ENCODE measurements at places on chromosomes 11 and 22.

DNA sequence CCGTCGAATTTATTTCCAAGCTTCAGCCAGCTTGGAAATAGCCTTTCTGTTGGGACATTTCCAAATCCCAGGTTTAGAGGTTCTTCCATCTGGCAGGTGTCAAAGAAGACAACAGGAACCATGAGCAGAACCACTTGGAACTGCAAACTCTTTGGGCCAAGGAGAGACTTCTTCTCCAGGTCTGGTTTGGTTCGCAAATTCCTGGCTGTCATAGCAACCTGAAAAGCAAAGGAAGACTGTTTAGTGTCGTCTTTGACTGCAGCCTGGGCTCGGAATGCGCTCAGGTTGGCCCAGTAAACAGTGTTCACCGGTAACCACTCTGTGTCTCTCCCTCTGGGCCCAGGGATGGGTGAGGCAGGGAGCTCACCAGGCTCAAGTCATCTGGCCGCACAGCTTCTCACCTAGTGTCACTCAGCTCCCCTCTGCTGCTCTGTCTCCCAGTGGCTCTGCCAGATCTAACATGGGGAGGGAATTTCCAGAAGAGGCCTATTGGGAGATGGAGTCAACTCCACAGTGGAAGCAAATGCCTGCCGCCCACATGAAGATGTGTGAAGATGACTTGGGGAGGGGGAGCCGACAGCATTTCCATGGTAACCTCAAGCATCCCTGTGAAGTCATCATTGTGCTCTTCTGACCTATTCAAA, 11.9 kb upstream of the CLMP start:
- peaks cover 59% of the 10 kb centered on the region for H3K27me3 ChIP-seq
- H3K27ac ChIP-seq = no peak overlapping the region
- no peaks in the 10 kb centered on the region for H3K36me3 ChIP-seq
- H3K4me3 ChIP-seq = no peak overlapping the region
- peaks cover under 1% of the 10 kb centered on the region for H3K4me1 ChIP-seq

- DNase-seq = no peak
- H3K27me3 ChIP-seq = no peaks in the 10 kb centered on the region
- H3K36me3 ChIP-seq = peaks cover 64% of the 10 kb centered on the region
- peak overlapping the region; percentile 10 for H3K27ac ChIP-seq
- no peak overlapping the region for H3K4me3 ChIP-seq
Measured at GRCh38 chr11:10462746-10463300, 7.8 kb downstream of the AMPD3 start.

- H3K36me3 ChIP-seq = peaks cover 4% of the 10 kb centered on the region
- DNase-seq = no peak
- H3K27ac ChIP-seq = no peak overlapping the region
- no peak overlapping the region for H3K4me3 ChIP-seq
Measured at GRCh38 chr11:16893456-16894066, 120.7 kb downstream of the PLEKHA7 start.

GRCh38 chr11:43573233-43573632, 107.3 kb upstream of the HSD17B12 start:
- DNase-seq = no peak
- H3K36me3 ChIP-seq = no peaks in the 10 kb centered on the region
- H3K27ac ChIP-seq = no peak overlapping the region
- H3K4me3 ChIP-seq = no peak overlapping the region
- H3K4me1 ChIP-seq = peaks cover 8% of the 10 kb centered on the region
- H3K27me3 ChIP-seq = peaks cover 87% of the 10 kb centered on the region

DNA sequence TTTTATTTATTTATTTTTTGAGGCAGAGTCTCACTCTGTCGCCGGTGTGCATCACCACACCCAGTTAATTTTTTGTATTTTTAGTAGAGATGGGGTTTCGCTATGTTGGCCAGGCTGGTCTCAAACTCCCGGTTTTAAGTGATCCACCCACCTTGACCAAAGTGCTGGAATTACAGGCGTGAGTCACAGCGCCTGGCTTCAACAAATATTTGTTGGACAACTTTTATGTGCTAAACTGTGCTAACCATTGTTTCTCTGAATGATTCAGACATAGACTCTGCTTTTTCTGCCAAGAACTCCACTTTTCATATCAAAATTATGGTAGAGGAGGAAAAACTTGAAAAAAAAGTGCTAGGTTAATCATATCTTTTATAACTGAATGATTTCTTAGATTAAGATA, 36.3 kb downstream of the MMP7 start:
- no peak for DNase-seq
- no peak overlapping the region for H3K4me3 ChIP-seq
- peaks cover 34% of the 10 kb centered on the region for H3K4me1 ChIP-seq

DNA sequence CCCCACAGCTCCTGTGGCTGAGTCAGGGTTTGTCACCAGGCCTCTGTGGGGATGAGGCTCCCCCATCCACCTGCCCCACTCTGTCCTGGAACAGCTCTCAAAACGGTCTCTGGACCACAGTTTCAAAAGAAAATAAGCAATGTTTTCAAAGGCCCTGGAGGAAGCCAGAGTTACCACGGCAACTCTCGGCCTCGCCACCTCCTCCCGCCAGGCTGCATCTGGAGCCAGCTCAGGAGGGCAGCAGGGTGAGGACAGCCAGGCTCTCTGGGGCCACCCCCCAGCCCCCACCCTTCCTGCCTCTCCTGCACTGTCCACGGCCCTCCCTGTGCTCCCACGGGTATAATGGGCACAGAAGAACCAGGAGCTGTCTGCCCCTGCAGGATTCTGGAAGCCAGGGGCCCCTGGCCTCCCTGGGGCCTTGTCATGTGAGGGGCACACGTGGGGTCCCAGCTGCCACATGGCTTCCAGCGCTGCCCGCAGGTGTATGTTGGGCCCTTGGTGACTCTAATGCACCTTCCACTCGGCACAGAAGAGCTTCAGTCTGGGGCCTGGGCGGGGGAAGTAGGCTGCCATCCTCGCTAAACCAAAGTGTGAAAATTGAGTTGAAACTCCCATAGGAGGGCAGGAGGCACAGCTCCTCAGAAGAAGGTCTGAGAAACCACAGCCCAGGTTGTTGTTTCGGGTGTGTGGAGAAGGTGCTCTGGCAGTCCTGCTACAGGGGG, 10.3 kb downstream of the CD81 start:
- H3K36me3 ChIP-seq = peaks cover 8% of the 10 kb centered on the region
- H3K4me3 ChIP-seq = no peak overlapping the region
- H3K4me1 ChIP-seq = peaks cover 25% of the 10 kb centered on the region
- H3K27ac ChIP-seq = peak overlapping the region; percentile 41
- no peak for DNase-seq

- no peak overlapping the region for H3K4me3 ChIP-seq
- no peaks in the 10 kb centered on the region for H3K27me3 ChIP-seq
- H3K4me1 ChIP-seq = no peaks in the 10 kb centered on the region
- no peaks in the 10 kb centered on the region for H3K36me3 ChIP-seq
- DNase-seq = no peak
- no peak overlapping the region for H3K27ac ChIP-seq
Measured at GRCh38 chr11:116819049-116819448, 4.1 kb downstream of the APOA4 start.

DNA sequence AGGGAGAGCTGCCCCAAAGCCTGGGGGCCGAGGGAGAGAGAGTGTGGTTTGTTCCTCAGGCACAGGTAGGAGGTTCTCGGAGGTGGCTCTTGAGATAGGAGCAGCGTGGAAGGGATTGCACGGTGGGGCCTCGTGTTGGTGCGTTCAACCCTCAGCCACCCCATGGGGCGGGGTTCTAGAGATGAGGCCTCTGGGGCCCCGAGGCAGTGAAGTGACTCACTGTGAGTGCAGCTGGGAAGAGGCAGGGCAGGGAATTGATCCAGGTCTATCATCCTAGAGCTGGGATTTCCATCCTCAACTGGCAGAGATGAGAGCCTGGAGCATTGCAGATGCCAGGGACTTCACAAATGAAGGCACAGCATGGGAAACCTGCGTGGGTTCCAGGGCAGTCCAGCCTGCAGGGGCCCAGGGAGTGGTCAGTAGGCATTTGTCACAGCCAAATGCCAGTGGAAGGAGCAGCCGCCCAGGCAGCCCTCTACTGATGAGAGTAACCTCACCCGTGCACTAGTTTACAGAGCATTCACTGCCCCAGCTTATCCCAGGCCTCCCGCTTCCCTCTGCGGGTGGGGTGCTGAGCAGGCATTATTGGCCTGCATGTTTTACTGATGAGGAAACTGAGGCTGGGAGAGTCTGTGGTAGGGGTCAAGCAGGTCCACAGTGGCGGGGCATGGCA, 5.1 kb upstream of the SMARCB1 start:
- H3K36me3 ChIP-seq = no peaks in the 10 kb centered on the region
- no peak for DNase-seq
- peaks cover 13% of the 10 kb centered on the region for H3K4me1 ChIP-seq
- H3K4me3 ChIP-seq = no peak overlapping the region

DNA sequence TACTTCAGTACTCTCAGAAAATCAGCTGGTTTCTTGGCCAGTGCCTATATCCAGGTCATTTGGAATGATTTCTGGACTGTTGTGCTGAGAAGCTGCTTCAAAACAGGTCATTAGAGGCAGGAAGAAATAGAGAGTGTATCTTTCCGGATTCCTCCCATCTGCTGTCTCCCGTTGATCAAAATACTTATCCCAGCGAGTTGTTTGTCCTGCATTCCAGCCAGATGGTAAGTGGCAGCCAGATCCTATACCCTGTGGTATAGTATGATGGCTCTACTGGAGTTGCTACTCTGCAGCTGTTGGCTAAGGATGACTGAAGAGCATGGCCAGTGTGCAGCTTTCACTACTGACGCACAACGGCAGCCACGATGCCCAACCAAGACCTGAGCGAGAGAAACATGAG, 560.9 kb upstream of the ANO5 start:
- no peaks in the 10 kb centered on the region for H3K4me1 ChIP-seq
- DNase-seq = no peak
- H3K36me3 ChIP-seq = no peaks in the 10 kb centered on the region
- no peaks in the 10 kb centered on the region for H3K27me3 ChIP-seq
- H3K4me3 ChIP-seq = no peak overlapping the region

GRCh38 chr11:125600663-125601062, 8.0 kb downstream of the STT3A start:
- peaks cover 63% of the 10 kb centered on the region for H3K36me3 ChIP-seq
- H3K27me3 ChIP-seq = no peaks in the 10 kb centered on the region
- H3K27ac ChIP-seq = no peak overlapping the region
- peaks cover 10% of the 10 kb centered on the region for H3K4me1 ChIP-seq
- DNase-seq = no peak

- no peak for DNase-seq
- H3K4me3 ChIP-seq = no peak overlapping the region
- H3K4me1 ChIP-seq = no peaks in the 10 kb centered on the region
- no peak overlapping the region for H3K27ac ChIP-seq
- H3K36me3 ChIP-seq = no peaks in the 10 kb centered on the region
- H3K27me3 ChIP-seq = no peaks in the 10 kb centered on the region
Measured at GRCh38 chr11:122273476-122274191, 157.6 kb upstream of the BLID start.

- H3K27me3 ChIP-seq = no peaks in the 10 kb centered on the region
- H3K27ac ChIP-seq = peak overlapping the region; percentile 30
- peak; percentile 68 for DNase-seq
- peaks cover 22% of the 10 kb centered on the region for H3K4me1 ChIP-seq
Measured at GRCh38 chr22:24133187-24133965, 47.9 kb upstream of the SUSD2 start.

- H3K36me3 ChIP-seq = peaks cover 1% of the 10 kb centered on the region
- peak overlapping the region; percentile 89 for H3K27ac ChIP-seq
- peaks cover 8% of the 10 kb centered on the region for H3K27me3 ChIP-seq
- peak overlapping the region; percentile 81 for H3K4me3 ChIP-seq
- H3K4me1 ChIP-seq = peaks cover 39% of the 10 kb centered on the region
- peak; percentile 77 for DNase-seq
Measured at GRCh38 chr11:68840661-68841653, 759 bp downstream of the CPT1A start.

GRCh38 chr22:40482391-40482790, 112.0 kb downstream of the SGSM3 start:
- DNase-seq = peak; percentile 47
- H3K27me3 ChIP-seq = no peaks in the 10 kb centered on the region
- no peak overlapping the region for H3K4me3 ChIP-seq
- no peak overlapping the region for H3K27ac ChIP-seq

DNA sequence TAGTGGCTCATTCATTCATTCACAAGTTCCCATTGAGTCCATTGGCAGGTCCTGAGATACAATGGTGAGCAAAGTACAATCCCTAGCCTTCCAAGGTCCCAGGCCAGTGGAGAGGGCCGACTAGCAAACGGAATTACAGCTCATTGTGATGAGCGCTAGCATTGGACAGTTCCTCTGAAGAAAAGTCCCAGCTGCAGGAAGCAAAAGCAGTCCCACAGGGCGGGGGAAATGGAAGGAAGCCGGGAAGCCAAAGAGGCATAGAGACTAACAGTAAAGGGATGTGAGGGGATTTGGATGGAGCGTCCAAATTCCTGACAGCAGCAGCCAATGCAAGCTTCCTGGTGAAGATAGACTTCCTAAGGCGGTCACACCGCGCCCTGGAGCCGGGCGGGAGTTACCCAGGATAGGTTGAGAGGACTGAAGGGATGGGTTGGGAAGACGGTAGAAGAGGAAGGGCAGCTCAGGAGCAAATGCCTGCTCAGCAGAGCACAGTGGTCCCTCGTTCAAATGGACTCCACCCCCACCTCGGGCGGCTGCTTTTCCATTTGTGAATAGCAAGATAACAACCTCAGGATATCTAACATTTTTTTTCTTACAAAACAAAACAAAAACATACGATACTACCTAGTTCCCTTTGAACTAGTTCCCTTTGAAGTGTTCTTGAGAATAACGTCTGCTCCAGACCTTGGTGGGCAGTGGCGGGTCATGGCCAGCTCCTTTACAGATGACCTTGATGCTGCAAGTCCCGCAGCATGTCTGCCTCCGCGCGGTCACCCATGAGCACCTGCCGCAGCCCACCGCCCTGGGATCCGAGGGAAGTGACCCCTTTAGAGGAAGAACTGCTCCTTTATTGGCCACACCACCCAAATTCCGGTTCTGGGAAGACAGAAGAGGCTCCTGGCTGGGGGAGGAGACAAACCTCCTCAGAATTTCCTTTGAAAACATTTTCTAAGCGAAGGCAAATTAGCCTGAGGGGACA, 132.9 kb downstream of the RASSF10 start:
- H3K4me1 ChIP-seq = no peaks in the 10 kb centered on the region
- no peak for DNase-seq
- no peak overlapping the region for H3K27ac ChIP-seq
- peaks cover 7% of the 10 kb centered on the region for H3K27me3 ChIP-seq
- H3K36me3 ChIP-seq = no peaks in the 10 kb centered on the region

GRCh38 chr11:65439331-65440181, 17.0 kb downstream of the NEAT1 start:
- H3K27ac ChIP-seq = peak overlapping the region; percentile 87
- H3K27me3 ChIP-seq = no peaks in the 10 kb centered on the region
- H3K4me1 ChIP-seq = peaks cover 65% of the 10 kb centered on the region

GRCh38 chr22:29530716-29531115, 22.8 kb downstream of the THOC5 start:
- H3K4me3 ChIP-seq = no peak overlapping the region
- no peaks in the 10 kb centered on the region for H3K27me3 ChIP-seq
- no peak overlapping the region for H3K27ac ChIP-seq
- no peaks in the 10 kb centered on the region for H3K4me1 ChIP-seq
- peaks cover 63% of the 10 kb centered on the region for H3K36me3 ChIP-seq
